ENCODE measurements at places on chromosomes 12 and 14.

DNA sequence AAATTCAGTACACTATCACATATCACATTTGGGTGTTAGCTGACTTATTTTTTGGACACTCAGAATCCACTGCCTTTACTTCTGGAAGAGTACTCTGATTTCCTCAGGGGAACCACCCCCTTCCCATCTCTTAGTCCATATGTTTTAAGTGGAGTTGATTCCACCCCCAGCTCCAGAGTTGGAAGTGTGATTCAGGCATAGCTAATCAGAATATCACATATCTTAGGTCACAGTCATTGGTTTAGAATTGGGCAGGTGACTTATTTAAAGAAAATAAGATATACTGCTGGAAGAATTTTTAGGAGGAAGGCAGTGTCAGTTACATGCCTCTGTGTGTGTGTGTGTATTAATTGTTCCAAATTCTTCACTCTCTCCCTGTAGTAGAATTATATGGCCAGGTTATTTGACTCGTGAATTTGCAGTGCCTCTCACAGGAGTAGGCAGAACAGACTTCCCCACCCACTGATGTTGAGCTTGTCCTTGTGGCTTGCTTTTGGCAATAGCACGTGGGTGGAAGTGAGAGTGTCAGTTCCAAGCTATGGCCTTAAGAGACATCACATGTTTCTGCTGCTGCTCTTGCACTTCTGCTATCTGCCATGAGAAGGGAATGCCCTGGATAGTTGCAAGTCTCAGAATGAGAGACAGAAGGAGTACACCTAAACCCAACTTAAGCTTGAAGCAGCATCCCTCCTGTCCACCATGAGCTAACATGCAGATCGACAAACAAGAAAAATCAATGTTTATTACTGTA lies 6.4 kb upstream of the GAS2L3 start:
- DNase-seq = no peak

DNA sequence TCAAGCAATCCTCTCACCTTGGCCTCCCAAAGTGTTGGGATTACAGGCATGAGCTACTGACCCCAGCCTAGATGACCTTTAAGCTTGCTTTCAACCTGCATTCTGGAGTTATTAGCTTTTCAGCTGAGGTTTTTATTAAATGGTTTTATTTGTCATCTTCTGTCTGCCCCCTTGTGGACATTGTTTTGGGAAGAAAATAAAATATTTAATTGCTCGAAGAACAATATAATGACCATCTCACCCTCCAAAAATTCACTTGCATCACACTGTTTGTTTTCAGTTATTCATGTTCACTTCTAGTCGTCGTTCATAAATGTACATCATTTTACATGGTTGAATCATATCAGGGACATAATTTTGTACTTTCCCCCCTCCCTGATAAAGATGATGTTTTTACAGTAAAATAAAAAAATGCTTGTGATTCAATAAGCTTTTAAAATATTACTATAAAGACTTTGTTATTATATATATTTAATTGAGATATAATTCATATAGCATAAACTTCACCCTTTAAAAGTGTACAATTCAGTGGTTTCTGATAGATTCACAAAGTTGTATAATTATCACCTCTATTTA lies 10.1 kb upstream of the SPATS2 start:
- peak; percentile 34 for DNase-seq

- no peak for DNase-seq
Measured at GRCh38 chr14:22664261-22664660, 20.1 kb upstream of the OR6J1 start.

DNA sequence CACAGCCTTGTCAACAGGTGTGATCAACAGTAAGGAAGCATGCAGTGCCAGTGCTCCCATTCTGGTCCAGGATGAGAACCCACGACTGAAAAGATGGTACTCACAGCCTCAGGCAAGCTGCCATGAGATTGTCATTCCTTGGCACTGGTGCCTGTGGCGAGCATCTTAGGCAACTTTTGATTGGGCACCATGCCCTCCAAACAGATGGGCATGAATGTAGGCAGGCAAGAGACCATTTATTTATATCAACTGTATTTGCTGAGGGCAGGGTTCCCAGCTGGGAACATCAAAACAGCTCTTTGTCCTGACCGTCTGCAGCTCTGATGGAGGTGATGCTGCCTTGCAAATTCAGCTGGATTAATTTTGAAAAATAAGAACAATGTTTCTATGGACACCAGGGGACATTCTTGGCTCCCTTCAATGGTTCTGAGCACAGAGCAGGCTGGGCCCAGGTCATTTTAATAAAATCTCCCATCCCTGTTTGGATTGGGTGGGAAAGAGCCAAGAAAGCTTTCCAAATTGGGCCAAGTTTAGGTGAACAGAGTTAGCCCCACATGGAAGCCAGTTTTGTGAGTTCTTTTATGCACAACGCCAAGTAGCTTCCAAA lies 522.5 kb downstream of the RMST start:
- DNase-seq = peak; percentile 26

All from COR-L47 (cell line).